ENCODE measurements at places on chromosomes 12 and 14.
A peak's percentile ranks its signal among the peaks of the same experiment; 100 is the strongest.

DNA sequence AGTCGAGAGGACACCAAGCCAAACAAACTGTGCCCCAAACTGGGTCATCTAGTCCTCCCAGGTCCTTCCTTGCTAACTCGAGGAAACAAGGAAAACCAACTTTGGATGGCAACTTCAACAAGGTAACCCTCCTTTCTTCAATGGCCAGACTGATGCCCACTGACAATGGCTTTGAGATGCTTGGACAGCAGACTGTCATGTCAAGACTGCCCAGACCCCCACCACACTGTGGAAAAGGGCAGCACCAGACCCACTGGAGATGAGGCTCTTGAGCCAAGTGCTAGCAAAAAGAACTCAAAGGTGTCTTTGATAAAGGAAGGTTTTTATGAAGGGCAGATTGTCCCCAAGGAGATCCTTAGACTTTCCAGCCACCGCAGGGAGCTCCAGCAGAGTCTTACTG, 9.0 kb upstream of the CDH24 start:
- no peak for DNase-seq

DNA sequence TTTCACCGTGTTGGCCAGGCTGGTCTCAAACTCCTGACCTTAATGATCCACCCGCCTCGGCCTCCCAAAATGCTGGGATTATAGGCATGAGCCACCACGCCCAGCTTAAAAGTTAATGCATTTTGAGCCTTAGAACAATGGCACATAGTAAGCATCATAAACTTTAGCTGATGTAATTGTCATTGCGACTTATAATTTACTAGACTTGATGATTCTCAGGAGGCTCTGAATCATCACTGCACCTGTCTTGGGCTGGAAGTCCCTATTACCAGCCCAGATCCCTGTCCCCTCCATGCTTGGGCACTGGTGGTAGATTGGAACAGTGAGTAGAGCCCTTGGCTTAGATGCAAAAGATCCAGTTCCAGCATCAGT, 26.1 kb downstream of the KMT5A start:
- DNase-seq: no peak

- DNase-seq: no peak
These were observed 459.1 kb upstream of the FOXG1 start for GRCh38 chr14:28307506-28307905.

- no peak for DNase-seq
These were observed 445.7 kb downstream of the TMTC2 start for GRCh38 chr12:83132360-83132759.

GRCh38 chr12:99024870-99025269, 379.8 kb downstream of the APAF1 start:
- DNase-seq: no peak

GRCh38 chr12:66746489-66747201, 67.8 kb upstream of the GRIP1 start:
- DNase-seq: no peak

DNA sequence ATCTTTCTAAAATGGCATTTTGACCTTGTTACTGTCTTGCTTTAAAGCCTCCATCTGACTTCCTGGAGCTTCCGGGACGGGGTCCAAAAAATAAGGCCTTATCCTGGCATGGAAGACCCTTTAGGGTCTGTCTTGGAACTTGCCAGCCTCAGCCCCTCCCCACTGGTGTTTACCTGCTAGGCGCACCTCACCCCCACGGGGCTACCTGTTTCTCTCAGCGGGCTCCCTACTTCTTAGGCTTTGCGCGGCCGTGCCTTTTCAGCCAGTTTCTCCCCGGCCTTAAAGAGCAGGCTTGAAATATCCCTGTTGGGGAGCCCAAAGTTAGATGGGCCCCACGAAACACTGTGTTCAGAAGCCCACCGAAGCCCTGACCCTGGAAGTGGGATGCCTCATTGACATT, 5.1 kb downstream of the RTL1 start:
- no peak for DNase-seq

DNA sequence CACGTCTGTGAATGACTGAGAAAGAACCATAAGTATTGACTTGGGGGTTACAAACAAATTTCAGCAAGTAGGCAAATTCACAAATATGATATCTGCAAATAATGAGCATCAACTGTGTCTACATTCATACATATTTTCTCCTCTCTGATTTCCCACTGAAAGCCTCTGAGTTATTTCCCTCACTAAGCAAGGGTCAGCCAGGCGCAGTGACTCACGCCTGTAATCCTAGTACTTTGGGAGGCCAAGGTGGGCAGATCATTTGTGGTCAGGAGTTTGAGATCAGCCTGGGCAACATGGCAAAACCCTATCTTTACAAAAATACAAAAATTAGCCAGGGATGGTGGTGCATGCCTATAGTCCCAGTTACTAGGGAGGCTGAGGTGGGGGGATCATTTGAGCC, 80.8 kb downstream of the SLC25A21 start:
- no peak for DNase-seq

DNA sequence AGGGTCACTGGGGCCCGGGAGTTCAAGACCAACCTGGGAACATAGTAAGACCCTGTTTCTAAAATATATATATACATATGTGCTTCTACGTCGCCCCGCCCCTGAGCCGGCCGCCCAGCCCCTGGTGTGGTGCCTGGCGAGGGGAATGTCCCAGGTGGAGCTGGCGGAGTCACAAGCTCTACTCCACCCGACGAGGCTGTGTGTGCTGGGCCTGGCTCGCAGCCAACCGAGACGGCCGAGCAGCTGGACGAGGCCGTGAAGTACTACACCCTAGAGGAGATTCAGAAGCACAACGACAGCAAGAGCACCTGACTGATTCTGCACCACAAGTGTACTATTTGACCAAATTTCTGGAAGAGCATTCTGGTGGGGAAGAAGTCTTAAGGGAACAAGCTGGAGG, 22.1 kb upstream of the ITPK1 start:
- no peak for DNase-seq

GRCh38 chr12:132558861-132559623, 51.3 kb downstream of the LRCOL1 start:
- DNase-seq: peak; percentile 17

GRCh38 chr12:45648070-45648469, 81.4 kb upstream of the ARID2 start:
- DNase-seq: no peak

- no peak for DNase-seq
These were observed 18.0 kb upstream of the IFNG start for GRCh38 chr12:68177562-68177961.

- no peak for DNase-seq
These were observed 100.3 kb upstream of the NCOR2 start for GRCh38 chr12:124667506-124668326.

- peak; percentile 18 for DNase-seq
These were observed at the start of gene GPD1 for GRCh38 chr12:50103767-50104321. GPD1 (plus strand) TSS chr12:50104008; CDS start chr12:50104051, 43 bp downstream.

DNA sequence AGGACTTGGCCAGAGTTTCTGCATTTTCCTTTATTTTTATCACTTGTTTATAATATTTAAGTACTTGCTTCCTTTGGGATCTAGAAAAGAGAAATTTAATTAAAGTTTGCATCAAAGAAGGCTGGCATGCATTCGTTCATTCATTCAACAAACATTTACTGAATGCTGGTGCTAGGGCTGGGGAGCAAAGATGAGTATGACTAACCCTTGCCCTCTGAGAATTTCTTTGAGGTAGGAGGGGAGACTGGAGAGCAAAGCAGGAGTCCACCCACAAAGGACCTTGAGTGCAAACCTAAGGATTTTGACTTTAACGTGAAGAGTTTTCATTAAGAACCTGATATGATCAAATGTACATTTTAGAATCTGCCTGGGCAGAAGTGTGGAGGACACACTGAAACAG, 16.1 kb upstream of the NT5DC3 start:
- DNase-seq: no peak

DNA sequence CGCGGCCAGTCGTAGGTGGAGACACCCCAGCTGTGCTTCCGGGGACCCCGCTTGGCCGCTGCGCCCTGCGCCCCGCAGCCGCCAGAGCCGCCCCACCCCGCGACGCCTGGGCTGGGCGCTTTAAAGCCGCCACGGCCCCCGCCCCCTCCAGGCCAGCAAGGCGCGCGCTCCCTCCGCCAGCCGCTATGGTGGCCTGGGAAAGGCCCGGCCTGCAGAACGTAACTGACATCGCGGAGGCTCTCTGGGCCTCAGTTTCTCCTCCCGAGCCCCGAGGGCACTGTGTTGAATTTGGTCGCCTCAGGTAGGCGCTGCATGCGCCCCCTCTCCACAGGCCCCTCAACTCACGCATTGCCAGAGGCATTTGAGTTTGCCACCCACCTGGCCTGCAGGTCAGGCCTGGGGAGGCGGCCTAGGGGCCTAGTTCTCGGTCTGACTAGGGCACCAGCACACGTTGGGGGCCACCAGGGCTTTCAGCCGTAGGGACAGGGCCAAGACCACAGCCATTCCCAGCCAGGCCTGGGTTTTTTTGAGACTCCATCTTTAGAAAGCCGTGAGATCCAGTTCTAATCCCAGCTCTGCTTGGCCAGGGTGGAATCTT, at the start of gene NGB:
Gene NGB (minus strand): TSS at position 94 of the 598 bp plus-strand sequence. CDS start 269 bp downstream, outside the sequence.
- DNase-seq: no peak

GRCh38 chr12:113239811-113240331, 18.6 kb downstream of the TPCN1 start:
- no peak for DNase-seq

DNA sequence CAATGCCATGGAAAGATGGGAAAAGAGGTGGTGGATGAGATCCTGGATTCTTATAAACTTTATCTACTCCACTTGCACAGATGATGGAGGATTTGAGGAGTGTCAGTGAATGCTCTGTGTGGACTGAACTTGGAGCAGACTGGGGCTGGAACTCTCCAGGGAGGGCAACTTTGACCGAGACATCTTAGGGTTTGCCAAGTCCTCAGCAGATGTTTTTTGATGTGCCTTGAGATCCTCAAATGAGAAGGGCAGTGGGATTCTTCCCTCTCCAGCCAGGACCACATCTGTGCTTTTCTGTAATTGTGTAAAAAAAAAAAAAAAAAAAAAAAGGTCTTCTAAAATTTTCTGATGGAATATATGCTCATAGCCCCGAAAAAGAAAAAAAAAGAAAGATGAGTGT, 23.0 kb upstream of the MYL2 start:
- no peak for DNase-seq

DNA sequence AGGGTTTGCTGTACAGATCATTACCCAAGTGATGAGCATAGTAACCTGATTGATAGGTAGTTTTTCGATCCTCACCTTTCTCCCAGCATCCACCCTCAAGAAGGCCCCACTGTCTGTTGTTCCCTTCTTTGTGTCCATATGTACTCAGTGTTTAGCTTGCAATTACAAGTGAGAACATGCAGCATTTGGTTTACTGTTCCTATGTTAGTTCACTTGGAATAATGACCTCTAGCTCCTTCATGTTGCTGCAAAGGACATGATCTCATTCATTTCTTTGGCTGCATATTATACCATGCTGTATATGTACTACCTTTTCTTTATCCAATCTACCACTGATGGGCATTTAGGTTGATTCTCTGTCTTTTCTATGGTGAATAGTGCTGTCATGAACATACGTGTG, 181.6 kb upstream of the FOXG1 start:
- DNase-seq: no peak

DNA sequence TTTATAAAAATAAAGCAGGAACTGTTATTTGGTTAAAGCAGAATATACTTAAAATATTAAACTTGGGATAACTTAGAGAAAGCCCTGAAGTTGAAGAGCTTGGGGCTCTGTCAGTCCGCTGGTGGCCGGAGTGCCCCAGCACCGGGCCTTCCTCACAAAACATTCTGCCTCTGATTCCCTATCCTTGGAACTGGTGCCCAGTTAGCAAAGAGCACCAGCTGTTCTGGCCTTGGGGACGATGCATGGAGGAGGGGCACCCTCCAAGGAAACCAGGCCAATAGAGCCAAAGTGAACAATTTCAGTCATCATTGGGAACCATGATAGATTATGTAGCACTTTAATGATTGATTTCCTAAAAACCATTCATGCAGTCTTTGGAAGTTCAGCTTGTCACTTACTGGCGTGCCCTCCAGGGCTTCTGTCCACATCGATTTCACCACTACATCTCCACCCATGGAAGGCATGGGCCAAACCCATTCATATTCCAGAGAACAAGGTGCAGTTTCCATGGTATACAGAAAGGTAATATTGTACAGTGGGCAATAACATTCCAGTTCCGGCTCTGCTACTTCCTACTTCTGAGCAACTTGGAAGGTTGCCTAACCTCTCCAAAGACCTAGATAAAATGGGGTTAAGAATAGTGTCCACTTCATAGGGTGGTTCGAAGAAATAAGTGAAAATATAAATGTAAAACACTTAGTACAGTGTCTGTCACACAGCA, 145.9 kb downstream of the ETV6 start:
- no peak for DNase-seq

- no peak for DNase-seq
These were observed 14.7 kb downstream of the PTPRO start for GRCh38 chr12:15336768-15337553.

DNA sequence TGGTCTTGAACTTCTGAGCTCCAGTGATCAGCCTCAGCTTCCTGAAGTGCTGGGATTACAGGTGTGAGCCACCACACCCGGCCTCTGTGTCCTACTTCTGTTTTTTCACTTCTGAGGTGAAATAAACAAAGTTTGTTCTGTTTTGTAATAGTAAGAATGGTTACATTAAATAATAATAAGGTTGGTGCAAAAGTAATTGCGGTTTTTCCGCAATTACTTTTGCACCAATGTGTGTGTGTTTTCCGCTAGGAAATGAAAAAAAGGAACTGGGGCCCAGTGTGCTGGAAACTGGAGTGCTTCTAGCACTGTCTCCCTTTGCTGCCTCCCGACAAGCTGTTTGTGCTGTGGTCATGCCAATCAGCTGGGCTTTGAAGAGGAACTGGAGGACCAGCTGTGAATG, 140.9 kb downstream of the NTS start:
- no peak for DNase-seq

GRCh38 chr12:1915082-1915968, 3.1 kb downstream of the CACNA2D4 start:
- DNase-seq: peak; percentile 57

GRCh38 chr14:99304208-99304607, 32.2 kb upstream of the BCL11B start:
- no peak for DNase-seq

- DNase-seq: no peak
These were observed 73.7 kb downstream of the GALNT4 start for GRCh38 chr12:89450907-89451306.

DNA sequence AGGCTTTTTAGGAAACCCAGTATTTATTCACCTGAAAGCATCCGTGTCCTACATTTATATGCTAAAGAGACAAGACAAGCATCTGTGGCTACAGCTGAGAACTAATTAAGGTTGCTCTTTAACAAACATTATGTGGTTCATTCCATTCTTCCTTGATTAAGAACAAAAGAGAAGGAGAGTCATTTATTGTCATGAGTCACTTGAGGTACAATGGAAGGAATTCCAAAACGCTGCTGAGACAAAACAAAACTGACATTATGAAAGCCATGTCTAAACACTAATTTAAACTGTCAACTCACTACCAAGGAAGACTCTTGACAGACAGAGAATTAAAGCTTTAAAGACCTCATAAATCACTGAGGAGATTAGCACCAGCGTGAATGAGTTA, 214.4 kb downstream of the BMP4 start:
- no peak for DNase-seq

- no peak for DNase-seq
These were observed 108.2 kb downstream of the SYNE2 start for GRCh38 chr14:63960926-63961567.
